ENCODE measurements at places on chromosomes 7 and 10.

DNA sequence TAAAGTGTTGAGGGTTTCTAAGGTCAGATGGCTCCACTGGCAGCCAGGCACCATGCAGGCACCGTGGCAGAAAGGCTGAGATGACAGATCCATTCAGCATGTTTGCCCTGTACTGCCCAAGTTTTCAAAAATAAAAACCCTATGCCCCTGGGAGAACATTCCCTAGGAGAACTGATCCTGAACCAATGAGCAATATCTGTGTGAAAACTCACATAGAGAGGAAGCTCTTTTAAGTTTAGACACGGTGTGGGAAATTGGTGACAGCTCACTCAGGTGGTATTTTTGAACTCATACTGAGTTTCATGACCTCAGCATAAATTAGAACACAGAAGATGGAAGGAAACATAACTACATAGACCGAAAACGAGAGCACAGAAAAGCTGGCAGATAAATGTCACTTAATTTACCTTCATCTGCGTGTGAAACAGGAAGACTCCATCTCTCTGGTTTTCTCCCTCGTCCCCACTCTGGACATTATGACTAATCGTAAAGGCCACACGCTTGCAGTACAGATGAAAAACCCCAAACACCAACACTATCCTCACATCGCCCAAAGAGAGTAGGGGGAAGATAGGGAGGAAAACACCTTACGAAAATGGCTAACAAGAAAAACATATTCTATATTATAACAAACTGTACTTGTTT lies 127.8 kb downstream of the ICA1 start:
- no peak for DNase-seq

GRCh38 chr7:124992851-124993562 lies 63.4 kb upstream of the POT1 start:
- DNase-seq, result no peak

- DNase-seq, result no peak
These were observed 19.8 kb upstream of the NUP205 start for GRCh38 chr7:135537905-135538304.

DNA sequence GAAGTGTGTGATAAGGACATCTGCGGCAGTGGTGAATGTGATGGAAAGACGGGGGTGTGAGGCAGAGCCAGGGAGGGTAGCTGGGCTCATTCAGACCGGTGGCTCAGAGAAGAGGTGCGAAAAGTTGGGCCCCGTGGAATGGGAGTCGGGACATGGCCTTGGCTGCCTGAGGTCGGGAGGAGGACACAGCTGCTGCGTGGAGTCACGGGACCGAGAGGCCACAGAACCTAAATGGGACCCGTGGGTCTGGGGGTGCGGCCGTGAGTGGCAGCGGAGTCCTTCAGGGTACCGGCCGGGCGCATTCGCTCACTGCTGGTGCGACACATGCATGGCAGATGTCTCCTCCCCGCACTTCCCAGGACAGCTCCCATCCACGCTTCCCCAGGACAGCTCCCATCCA lies 22.9 kb upstream of the LARP4B start:
- no peak for DNase-seq

GRCh38 chr7:127581716-127582115 lies 3.7 kb downstream of the GCC1 start:
- DNase-seq, result no peak

- DNase-seq, result peak; percentile 40
These were observed 2.9 kb upstream of the GET4 start for GRCh38 chr7:873367-874002.

GRCh38 chr10:60485025-60485424 lies 95.3 kb upstream of the ANK3 start:
- DNase-seq, result no peak

GRCh38 chr7:141441837-141442627 lies 109.2 kb upstream of the AGK start:
- DNase-seq, result no peak

GRCh38 chr10:47042780-47043750 lies 131.8 kb downstream of the PTPN20 start:
- no peak for DNase-seq

All from cerebellar nuclear complex (tissue), 1 donor.